ENCODE measurements at places on chromosomes 16 and 17.

- no peak for DNase-seq
These were observed 11.4 kb upstream of the CDRT4 start for GRCh38 chr17:15478845-15479244.

DNA sequence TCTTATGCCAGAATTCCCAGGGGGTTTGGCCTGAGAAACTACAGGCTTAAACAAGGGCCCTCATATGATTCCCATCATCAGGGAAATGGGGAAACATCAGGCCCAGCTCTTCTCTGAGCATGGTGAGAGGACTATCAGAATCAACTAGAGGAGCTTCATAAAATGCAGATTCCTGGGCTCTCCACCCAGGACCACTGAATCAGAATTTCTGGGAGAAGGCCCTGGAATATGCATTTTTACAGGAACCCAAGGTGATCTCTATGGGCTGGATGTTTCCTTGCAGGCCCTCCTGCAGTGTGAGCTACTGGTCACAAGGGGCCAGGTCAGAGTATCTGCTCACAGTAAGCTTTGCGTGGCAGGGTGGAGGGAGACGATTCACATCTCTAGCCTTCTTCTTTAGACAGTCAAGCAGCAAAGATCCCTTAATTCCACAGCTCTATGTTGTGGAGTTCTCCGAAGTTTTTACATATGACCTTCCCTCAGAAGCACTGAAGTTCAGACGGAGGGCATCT is 38.8 kb upstream of the HOXB13 start:
- DNase-seq, result no peak

- DNase-seq, result no peak
These were observed at the start of gene EVI2B for GRCh38 chr17:31313982-31314781. Gene EVI2B (minus strand): TSS chr17:31314054. CDS start chr17:31305609, 8,445 bp downstream.

DNA sequence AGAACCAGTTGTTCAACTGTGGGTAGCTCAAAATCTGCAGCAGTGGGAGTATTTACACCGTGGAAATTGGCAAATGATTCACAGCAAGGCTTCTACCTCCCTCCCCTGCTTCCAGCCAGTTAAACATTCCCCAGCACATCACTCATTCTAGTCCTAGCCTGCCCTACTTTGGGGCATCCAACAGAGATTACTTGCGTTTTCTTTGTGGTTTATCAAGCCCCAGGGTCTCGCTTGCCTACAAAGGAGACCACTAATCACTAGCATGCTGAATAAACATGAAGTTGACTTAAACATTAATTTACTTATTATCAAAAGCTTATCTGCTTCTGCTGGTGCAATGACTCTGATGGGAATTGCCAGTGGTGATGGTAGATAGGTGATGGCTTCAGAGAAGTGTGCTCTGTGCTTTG is 94.5 kb downstream of the MARF1 start:
- no peak for DNase-seq

DNA sequence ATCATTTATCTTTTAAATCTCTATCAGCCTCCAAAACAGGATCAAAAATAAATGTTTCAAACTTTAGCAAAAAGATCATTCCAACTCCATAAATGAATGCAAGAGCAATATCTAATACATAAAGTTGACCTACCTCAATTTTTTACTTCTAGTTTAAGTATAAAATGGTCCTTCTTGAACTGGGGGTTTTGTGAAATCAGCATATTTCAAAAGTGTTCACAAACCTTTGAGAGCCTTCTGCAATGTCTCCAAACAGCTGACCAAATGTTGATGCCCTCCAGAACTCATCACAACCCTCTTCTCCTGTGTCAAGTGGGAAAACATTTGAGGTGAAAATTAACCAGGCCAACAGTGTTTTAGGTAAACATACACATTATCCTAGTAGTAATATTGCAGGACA is 7.7 kb downstream of the MED1 start:
- no peak for DNase-seq

DNA sequence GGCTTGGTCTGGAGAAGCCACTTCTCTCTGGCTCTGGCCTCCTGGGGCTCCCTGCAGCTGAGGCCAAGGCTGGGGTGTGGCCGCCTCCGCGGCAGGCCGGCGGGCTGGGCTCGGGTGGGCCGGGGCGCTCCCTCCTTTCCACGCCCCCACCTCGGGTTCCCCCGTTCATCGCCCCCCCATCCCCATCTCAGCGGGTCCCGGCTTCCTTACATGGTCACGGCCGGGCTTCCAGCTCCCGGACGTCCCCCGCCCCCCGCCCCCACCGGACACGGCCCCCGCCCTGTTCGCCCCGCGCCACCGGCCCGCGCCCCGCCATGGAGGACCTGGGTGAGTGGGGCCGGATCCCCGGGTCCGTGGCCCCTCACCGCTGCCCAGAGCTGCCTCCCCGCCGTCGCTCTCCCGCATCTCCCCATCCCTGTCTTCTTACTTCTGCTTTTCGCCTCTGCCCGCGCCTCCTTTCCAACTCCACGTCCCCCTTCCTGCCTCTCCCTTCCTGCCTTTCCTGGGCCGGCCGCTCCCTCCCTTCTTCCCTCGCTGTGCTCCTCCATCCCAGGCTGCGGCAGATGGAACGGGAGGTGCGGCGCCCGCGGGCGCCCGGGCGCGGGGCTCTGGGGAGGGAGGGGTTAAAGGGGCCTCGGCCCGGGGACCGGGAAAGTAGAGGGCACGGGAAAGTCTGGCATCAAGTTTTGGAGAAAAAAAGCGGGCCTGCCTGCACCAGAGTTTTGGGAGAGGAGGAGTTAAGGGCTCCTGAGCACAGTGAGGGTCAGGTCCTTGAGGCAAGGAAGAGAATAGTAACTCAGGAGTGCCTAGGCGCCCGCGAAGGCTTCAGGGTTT is at the start of gene TGFB1I1:
TGFB1I1 (plus strand) TSS at position 278 of the 834 bp plus-strand sequence; CDS start at position 315, 37 bp downstream.
- DNase-seq, result no peak

GRCh38 chr16:24372824-24373223 is 116.7 kb downstream of the CACNG3 start:
- DNase-seq, result no peak

DNA sequence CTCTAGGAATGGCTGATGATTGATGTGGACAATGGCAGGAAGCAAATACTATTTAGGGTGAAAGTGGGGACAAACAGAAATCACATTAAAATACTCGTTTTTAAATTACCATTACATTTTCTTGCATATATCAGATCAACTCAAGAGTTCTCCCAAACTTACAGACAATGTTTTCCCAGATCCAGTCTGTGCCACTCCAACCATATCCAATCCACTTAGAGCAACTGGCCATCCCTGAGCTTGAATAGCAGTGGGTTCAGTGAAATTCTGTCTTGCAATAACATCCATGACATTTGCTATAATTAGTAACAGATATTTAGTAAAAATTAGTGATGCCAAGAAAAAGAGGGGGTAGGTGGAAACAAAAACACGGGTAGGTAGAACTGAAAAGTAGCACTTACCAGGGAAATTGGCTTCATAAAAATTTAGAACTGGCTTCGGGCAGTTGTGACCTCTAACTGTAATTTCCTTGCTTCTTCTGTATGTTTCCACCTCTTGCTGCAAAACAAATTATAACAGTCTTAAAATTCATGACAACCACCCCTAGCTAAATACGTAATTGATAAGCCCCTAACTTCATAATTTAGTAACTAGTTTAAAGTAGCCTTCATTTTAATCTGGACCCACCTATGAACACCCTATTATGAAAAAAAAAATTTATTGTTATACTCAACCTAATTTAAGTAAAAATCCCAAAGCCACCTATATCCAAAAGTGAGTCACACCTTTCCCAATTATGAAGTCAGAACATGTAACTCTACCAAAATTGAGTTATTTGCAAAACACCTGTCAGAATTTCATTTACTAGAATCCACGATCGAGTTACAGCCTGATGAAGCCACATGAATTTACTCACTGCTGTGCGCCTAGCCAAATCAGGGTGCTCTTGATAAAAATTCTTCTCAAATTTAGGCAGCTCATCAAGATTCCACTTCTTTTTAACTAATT is 2.0 kb downstream of the DDX5 start:
- no peak for DNase-seq

- DNase-seq, result no peak
These were observed 186.0 kb upstream of the ZFHX3 start for GRCh38 chr16:73233846-73234424.

DNA sequence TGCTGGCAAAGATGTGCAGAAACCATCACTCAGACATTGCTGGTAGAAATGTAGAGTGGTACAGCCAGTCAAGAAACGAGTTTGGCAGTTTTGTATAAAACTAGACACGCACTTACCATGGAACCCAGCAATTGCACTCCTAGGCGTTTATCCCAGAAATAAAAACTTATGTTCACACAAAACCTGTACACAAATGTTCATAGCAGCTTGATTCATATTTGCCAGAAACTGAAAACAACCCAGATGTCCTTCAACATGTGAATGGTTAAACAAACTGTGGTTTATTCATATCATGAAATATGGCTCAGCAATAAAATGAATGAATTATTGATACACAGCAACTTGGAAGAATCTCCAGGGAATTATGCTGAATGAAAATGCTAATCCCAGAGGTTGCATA is 570.0 kb downstream of the CDH13 start:
- no peak for DNase-seq

GRCh38 chr16:47949714-47950113 is 206.1 kb downstream of the ABCC12 start:
- no peak for DNase-seq

DNA sequence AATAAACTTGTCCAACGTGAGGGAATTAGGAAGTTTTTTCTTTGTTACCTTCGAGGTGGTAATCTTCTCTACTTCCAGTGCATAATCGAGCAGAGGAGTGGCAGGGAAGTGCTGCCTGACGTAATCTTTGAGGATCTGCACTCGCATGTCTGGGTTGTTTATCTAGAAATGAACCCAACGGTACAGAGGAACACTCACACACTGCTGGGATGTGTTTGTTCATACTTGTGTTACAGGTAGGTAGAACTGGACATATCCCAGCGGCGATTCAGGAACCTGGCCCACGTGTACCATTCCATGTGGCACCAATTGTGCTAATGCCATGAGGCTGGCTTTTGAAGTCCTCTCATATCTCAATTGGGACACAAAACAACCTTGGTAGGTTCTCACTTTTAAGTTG is 4.2 kb upstream of the KLHL11 start:
- DNase-seq, result no peak

GRCh38 chr16:1656808-1657617 is 21.1 kb upstream of the JPT2 start:
- no peak for DNase-seq

DNA sequence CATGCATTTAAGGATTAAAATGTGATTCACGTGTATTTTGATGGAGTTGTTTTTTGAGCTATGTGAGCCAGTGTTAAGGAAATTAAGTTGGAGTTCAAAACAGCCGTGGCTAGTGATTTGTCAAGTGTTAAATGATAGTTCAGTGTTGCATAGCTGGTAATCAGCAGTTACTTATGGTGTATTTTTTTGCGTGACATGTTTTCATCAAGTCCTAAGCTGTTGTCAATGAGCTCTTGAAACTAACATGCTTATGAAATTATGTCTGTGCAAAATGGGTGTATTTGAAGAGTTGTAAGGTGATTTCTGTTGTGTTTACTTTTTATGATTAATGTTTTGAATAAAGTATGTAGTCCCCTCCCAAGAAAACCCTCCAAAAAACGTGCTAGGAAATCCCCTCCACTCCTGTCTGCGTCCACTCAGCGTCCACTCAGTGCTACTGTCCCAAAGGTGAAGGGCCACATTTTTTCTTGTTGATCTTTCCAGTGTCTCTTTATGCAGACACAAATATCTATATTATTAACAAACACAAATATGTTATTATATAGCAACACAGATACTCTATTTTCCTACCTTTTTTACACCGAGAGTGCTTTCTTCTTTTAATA is 30.0 kb downstream of the USP10 start:
- no peak for DNase-seq

Measured in NCI-H2029 (cell line).